ENCODE measurements at places on chromosomes 7 and 10.

DNA sequence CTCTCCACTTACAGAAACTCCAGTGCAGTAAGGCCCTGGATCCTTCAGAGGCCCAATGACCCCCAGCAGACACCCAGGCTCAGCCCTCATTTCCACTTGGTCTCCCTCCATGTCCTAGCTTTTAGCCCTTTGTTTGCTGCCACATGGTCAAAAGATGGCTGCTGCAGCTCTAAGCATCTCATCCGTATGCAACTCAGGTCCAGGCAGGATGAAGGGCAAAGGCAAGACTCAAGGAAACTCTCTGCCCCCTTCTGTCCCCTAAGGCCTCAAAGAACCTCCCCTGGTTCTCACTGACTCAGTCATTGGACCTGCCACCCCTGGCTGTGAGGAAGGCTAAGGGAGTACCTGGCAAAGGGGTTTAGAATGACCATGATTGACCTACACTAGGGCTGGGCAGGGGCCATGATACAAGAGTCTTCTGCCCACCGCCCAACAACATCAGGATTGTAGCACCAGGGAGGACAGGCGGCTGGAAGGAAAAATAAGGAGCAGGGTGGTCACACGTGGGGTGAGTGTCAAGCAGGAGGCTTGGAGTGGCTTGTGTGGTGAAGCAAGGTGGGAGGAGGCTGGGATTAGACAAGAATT lies 303.8 kb upstream of the ZMIZ1 start:
- DNase-seq, result no peak

- DNase-seq, result peak; percentile 72
These were observed 116.3 kb downstream of the WDFY4 start for GRCh38 chr10:48801001-48801421.

DNA sequence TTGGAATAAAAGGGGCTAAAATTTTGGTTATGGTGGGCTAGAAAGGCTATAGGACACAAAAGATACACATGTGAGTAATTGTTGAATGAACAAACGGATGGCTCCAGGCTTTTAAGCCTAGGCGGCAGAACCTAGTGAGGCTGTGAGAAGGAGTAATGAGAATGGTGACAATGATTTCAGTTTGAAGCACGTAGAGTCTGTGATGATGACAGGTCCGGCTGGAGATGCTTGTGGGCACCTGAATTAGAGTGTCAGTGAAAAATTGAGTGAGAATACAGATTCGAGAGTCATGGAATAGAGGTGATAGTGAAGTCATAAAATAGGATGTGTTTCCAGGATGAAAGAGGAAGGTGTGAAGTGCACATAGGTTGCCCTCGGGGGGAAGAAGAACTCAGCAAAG lies 170.6 kb downstream of the TMEM178B start:
- DNase-seq, result no peak

DNA sequence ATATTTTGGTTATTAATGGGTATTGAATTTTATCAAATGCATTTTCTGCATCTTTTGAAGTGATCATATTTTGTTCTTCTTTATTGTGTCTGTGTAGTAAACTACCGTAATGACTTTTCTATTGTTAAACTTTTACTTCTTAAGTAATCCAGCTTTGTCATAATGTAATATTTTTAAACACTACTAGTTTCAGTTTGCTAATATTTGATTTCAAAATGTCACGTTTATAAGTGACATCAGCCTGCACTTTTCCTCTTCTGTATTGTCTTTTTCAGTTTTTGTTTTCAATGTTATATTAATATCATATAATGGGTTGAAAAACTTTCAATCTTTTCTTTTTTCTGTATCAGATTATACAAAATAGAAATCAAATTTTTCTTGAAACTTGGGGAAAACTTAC lies 71.6 kb upstream of the ANKRD1 start:
- no peak for DNase-seq

DNA sequence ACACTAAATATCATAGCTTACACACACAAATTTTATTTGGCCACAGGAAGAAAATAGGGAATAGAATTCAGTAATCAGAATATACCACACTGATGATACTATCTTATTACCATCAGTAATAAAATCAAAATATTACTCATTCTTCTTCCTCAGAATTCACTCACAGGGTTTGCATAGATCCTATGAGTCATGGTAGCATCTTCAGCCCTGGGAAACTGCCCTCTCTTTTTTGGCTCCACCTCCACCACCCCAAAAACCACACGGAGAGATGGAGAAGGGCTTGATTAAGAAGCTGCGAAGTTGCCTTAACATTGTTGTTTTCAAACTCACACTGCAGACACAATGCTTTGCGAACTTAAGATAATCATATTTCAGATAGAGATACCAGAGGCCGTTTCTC lies 154.1 kb upstream of the AHR start:
- peak; percentile 44 for DNase-seq

- DNase-seq, result peak; percentile 27
These were observed 5.6 kb downstream of the AVL9 start for GRCh38 chr7:32500922-32501341.

GRCh38 chr10:111990734-111991133 lies 192.8 kb downstream of the GPAM start:
- no peak for DNase-seq

- DNase-seq, result peak; percentile 80
These were observed 18.6 kb downstream of the OPALIN start for GRCh38 chr10:96339956-96340904.

DNA sequence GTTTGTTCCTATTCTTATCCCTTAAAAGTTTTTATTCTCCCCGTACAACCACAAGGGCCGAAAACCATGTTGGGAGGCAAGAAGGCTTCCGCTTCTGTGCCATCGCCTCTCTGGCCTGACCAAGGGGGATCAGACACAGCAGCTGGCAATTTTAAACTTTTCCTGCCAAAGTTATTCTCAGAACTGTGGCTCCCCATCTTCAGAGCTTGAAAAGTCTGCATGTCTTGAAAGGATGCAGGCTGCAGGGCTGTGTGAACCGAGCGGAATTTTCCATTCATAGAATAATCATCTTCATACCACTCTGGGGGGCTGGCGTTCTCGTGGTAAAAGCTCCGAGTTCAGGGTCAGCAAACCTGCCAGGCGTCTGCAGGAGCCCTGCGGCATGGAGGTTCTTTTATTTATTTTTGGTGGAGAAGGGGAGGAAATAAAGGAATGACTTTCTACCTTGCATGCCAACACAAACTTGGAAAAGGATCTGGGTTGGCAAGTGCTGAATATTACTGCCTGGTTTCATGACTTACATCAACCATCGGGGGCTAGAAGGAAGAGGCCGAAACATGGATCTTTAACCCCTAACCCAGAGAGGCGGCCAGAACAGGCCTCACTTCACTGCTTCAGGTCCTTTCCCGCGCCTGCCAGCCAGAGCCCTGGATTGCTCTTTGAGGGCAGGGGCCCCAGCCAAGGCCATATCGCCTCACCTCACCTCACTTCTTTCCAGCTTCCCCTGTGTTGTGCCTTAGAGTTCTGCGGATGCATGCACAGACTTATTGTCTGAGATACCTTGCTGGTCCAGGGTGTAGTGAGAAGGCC lies 3.0 kb upstream of the NANOS1 start:
- DNase-seq, result no peak

GRCh38 chr10:87060280-87060928 lies 34.2 kb downstream of the GLUD1 start:
- no peak for DNase-seq

DNA sequence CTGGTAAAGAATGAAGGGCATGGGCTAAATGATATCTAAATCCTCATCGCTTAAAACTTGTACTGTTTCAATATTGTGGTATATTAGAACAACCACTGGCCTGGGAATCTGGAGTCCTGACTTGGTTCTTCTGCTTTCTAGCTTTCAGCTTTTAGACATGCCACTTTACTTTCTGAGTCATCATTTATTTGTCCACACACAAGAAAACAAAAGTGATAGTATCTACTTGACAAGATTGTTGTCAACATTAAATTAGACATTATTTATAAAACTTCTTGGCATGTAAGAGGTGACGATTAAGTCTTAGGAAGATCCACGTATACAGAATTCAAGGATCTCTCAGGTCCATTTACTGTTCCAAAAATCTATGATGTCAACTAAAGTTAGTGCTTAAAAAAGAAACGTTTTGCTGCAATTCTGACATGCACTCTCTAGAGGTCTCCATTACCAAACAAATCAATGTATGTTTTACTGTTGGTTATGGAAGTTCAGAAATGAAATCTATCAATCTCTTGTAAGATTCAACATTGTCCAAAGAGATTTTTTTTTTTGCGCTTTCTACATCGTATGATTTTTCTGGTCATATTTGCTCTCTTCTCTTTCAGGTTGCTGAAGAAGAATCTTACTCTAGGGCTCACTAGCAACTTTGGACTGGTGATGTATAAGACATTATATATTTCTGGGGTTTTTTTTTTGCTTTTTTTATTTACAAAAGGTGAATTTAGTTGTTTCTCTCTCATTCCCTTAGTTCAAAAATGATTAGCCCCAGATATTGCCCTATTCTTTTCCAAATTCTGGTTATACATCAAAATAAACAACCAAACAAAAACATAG lies 53.6 kb upstream of the DYNC1I1 start:
- DNase-seq, result peak; percentile 27

DNA sequence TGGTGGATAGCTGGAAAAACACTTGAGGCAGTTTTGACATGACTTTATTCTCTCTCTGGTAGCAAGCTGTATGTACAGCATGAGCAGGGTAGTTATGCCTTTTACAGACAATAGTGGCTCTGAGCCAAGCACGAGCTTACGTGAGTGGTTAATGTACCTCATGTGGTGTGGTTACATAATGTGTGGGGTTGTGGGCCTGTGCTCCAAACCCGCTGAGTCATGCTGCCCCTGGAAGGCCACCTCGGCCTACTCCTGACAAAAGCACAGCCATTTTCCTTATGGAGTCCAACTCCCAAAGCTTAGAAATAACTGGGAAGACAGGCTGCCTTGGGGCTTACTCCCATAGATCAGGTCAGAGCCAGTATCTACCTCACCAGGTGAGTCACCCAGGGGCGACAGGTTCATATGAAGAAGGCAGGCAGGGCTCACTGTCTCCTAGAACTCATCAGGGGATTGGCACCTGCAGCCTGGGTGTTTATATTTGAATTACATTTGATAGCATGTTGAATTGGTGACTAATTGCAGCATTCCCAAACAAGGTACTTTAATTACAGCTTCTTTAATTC lies 404.5 kb downstream of the ADRA2A start:
- peak; percentile 46 for DNase-seq

- no peak for DNase-seq
These were observed 69.6 kb upstream of the HPS1 start for GRCh38 chr10:98516352-98516751.

DNA sequence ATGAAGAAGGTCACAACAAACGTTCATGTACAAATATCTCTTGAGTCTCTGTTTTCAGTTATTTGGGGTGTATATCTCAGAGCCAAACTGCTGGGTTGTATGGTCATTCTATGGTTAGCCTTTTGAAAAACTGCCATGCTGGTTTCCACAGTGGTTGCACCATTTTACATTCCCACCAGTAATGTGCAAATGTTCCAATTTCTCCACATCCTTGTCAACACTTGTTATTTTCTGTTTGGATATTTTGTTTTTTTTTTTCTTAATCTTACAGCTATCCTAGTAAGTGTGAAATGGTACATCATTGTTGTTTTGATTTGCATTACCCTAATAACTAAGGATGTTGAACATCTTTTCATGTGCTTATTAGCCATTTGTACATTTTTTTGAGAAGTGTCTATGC lies 13.0 kb upstream of the C1GALT1 start:
- no peak for DNase-seq

- peak; percentile 4 for DNase-seq
These were observed 873.7 kb downstream of the NXPH1 start for GRCh38 chr7:9307131-9307530.

- no peak for DNase-seq
These were observed 23.2 kb downstream of the NT5C3A start for GRCh38 chr7:33039257-33039902.

- DNase-seq, result no peak
These were observed 154.4 kb downstream of the JAZF1 start for GRCh38 chr7:28026237-28026636.

DNA sequence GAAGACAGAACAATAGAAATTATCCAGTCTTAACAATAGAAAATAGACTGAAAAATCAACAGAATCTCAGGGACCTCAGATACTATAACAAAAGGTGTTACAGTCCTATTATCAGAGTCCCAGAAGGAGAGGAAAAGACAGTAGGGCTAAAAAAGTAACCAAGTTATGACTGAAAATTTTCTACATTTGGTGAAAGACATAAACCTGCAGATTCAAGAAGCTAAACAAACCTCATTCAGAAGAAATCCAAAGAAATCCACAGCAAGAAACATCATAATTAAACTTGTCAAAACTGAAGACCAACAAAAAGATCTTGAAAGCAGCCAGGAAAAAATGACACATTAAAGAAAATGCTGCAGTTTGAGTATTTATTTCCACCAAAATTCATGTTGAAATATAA lies 41.9 kb downstream of the HECTD2 start:
- no peak for DNase-seq

DNA sequence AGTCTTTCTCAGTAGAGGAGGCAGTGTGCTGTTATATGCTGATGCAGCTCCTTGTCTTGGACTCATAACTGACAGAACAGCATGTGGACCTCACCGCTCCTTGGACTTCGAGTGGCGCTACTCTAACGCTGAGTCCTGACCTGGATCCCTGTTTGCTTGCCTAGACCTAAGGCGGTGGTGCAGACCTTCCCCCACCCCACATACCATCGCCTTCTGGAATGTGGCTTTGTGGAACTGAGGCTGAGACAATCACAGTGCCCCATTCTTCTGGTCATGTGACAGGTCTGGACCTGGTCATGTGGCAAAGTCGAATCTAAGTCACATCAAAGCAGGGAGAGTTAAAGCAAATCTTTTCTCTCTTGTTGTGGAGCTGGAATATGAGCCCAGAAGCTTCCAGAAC lies 190.7 kb upstream of the MKI67 start:
- no peak for DNase-seq

DNA sequence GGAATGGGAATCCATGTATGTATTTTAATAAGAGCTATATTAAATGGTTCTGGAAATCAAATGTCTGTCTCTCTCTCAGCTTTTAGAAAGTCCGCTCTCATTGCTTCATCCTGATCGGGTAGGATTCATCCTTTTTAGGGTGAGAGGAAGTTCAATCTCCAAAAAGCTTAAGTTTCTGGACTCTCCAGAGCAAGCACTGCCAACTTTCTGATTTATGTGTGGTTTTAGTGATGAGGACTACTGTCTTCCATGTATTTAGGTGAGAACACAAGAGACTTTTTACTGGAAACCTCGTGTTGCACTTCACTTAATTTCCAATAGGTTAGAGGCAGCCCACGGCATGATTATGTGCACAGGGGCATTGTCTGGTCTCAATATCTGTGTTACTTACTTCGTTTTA lies 267.9 kb downstream of the SUGCT start:
- DNase-seq, result no peak

DNA sequence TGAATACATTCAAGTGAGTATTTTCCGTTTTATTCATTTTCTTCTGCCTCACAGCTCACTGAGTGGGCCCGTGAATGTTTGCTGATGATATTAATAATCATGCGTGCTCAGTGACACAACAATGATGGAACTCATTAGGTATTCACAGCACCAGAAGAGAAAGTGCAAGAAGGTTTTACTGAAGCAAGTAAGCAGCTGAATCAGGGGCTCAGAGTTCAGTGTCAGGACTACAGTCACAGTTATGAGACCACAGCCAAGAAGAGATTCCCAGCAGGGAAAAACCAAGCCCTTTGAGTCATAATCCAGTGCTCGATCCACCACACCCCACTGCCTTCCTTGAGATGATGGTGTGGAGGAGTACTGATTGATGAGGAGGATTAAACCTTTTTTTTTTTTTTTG lies 247.4 kb downstream of the KIAA1217 start:
- DNase-seq, result peak; percentile 98

GRCh38 chr10:28754930-28755718 lies 77.8 kb downstream of the BAMBI start:
- DNase-seq, result peak; percentile 7

Measured in epithelial cell of esophagus (primary cell).